ENCODE measurements at places on chromosomes 2 and 18.

- no peak for DNase-seq
Observed at GRCh38 chr2:85766229-85766628, 12.4 kb downstream of the ATOH8 start.

DNA sequence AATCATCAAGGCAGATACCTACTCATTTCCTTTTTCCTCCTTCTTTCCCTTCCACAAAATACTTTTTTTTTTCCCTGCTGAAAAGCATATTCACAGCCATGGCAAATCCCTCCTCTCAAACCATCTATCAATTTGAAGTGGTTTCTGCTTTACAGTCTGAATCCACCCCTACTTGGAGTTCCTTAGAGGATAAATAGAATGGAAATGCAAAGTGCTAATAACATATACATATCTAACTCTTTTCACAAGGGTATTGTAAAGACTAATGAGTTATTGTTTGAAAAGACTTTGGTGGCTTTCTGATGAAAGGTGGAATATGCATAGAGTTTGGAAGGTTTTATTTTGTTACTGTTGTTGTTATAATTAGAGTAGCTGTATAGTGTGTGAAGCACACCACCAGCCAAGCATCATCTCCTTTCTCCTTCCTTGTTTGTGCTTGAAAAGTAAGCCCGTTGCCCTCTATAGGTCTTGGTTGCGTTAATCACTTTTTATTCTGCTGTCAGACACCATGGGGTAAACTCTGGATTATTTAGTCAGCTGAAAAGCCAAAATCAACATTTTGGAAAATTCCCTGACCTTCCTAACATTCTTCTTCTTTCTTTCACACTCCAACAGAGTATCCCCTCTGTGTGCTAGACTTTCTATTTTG, 2126.9 kb upstream of the CELF4 start:
- no peak for DNase-seq

DNA sequence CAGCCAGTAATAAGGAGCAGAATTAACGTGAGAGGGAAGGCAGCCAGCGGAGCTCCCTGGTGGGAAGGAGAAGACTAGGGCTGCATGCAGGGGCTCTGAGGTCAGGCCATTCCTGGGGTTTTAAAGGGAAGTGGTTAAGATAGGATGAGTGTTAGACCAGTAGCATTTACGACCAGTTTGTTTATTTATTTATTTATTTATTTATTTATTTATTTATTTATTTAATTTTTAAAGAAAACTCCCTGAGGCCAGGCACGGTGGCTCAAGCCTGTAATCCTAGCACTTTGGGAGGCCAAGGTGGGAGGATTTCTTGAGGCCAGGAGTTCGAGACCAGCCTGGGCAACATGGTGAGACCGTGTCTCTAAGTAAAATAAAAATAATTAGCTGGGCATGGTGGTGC, 152.8 kb downstream of the FHOD3 start:
- DNase-seq, result no peak

DNA sequence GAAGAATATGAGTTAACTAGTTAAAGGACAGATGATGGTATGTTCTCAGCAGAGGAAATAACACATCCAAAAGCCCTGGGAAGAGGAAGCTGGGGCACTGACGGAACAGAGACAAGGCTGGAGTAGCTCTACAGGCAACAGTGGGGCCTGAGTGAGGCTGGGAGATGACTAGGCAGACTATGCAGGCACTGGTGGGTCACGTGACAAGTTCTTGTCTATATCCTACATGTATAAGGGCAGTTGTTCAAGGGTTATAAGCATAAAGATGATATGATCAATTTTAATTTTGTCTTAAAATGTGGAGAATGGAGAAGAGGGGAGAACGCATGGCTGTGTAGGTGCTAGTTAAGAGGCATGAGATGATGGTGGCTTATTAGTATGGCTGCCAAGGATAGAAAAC, 68.6 kb downstream of the KCNS3 start:
- DNase-seq, result no peak

GRCh38 chr2:216424274-216424673, 12.0 kb downstream of the SMARCAL1 start:
- DNase-seq, result no peak
